ENCODE measurements at places on chromosomes 2 and 18.

GRCh38 chr2:234341306-234341985 is 155.4 kb downstream of the ARL4C start:
- ATAC-seq = no peak

- no peak for ATAC-seq
Measured at GRCh38 chr2:162458240-162458639, 114.3 kb downstream of the GCA start.

DNA sequence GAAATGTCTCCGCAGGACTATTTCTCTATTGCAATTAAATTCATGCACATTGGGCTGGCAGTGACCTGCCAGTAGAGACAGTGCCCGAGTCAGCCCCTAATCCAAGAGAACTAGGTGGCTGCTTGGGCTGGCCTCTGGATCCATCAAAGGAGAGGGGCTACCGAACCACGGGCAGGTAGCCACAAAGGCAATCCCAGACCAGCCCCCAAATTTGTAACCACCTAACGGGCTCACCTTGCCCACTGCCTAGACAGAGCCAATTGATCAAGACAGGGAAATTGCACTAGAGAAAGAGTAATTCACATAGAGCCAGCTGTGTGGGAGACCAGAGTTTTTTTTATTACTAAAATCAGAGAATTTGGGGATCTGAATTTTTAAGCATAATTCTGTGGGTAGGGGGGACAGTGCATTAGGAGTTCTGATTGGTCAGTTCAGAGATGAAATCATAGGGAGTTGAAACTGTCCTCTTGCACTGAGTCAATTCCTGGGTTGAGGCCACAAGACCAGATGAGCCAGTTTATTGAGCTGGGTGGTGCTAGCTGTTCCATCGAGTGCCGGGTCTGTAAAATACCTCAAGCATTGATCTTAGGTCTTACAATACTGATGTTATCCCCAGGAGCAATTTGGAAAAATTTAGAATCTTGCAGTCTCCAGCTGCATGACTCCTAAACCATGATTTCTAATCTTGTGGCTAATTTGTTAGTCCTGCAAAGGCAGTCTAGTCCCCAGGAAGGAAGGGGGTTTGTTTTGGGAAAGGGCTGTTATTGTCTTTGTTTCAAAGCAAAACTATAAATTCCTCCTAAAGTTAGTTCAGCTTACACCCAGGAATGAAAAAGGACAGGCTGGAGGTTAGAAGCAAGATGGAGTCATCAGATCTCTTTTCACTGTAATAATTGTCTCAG is 260.4 kb upstream of the SP5 start:
- ATAC-seq = no peak

GRCh38 chr18:9753846-9754245 is 45.7 kb downstream of the RAB31 start:
- ATAC-seq = no peak

DNA sequence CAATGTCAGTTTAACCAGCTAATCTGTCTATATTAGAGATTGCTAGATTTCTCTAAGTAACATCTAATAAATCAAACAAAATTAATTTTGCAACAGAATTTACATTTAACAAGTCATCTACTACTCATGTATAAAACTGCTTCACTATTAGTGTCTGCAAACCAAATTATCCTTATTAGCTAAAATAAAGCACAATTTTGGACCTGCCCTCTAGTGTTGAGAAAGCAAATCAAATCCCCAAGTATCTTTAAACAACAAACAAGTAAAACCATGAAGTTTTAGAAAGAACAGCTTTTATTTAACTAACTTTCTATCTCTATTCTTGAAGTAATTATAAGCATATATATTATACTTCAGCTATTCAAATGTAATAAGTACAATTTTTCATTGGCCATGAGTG is 113.1 kb upstream of the SP3 start:
- ATAC-seq = no peak

DNA sequence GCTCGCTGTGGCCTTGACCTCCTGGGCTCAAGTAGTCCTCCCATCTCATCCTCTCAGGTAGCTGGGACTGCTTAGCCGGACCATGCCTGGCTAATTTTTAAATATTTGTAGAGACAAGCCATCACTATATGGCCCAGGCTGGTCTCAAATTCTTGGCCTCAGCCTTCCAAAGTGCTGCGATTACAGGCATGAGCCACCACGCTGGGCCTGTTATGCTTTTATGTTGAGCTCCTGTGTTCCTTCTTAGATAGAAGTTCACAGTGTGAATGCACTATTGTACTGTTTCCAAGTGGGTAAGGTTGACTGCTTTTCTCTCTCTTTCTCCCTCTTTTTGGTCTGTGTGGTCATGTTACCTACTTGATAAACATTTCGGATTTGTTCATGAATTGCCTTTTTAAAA is 61.9 kb downstream of the SMCHD1 start:
- no peak for ATAC-seq

DNA sequence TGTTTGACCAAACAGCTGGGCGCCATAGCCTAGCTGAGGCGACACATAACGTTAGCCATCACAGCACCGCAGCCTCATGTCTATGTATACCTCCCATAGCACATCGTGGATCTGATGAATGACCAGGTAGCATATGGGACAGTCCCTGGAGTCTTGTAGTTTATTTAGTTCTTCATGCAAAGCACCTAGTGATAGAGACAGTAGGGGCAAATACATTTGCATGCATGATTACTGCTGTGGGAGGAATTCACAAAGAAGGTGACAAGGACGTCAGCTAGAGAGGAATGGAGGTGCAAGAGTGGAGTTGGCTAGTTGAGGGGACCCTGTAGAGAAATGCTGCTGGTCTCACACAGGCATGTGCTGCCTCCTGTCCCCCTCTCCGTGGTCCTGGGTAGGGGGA is 478.9 kb upstream of the HS6ST1 start:
- no peak for ATAC-seq

DNA sequence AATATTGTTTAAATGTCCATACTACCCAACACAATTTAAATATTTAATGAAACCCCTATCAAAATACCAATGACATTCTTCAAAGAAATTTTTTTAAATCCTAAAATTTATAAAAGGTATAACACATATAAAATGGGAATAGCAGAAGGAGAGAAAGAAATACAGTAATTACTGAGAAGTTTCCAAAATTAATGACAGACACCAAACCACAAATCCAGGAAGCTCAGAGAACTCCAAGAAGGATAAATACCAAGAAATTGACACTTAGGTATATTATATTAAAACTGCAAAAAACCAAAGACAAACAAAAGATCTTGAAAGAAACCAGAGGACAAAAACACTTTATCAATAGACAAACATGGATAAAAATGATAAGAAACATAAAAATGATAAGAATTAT is 101.1 kb downstream of the MEMO1 start:
- ATAC-seq = no peak

- ATAC-seq = no peak
Measured at GRCh38 chr2:152015552-152015951, 83.3 kb downstream of the CACNB4 start.

GRCh38 chr2:133502678-133503077 is 65.6 kb downstream of the NCKAP5 start:
- ATAC-seq = no peak

DNA sequence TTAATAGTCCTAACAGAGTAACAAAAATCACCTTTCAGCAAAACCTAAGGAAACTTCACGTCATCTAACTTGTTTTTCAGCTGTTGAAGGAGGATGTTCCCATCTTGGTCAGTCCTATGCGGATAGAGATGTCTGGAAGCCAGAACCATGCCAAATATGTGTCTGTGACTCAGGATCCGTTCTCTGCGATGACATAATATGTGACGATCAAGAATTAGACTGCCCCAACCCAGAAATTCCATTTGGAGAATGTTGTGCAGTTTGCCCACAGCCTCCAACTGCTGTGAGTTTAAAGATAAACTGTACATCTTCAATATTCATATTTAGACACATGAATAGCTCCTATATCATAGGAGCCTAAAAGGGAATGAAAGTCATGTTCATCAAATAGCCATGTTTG is 10.5 kb downstream of the COL3A1 start:
- ATAC-seq = peak; percentile 70

DNA sequence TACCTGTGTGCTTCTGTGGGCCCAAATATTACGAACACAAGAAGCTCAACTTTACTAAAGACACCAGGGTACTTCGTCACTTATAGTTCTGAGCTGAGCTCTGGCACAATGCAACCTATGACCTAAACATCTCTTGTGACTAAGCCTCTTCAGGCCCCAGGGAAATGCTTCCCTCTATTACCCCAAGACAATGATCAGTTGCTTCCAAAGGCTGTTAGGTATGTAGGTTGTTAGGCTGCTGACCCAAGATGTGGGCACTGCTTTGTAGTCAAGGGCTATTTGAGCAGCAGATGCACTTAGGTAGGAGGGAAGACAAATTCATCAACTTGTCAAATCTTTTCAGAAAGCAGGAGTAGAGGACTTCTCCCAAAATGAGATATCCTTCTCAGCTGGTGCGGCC is 640.1 kb downstream of the EPHA4 start:
- no peak for ATAC-seq

GRCh38 chr2:222451224-222451674 is 26.9 kb downstream of the SGPP2 start:
- ATAC-seq = peak; percentile 40

DNA sequence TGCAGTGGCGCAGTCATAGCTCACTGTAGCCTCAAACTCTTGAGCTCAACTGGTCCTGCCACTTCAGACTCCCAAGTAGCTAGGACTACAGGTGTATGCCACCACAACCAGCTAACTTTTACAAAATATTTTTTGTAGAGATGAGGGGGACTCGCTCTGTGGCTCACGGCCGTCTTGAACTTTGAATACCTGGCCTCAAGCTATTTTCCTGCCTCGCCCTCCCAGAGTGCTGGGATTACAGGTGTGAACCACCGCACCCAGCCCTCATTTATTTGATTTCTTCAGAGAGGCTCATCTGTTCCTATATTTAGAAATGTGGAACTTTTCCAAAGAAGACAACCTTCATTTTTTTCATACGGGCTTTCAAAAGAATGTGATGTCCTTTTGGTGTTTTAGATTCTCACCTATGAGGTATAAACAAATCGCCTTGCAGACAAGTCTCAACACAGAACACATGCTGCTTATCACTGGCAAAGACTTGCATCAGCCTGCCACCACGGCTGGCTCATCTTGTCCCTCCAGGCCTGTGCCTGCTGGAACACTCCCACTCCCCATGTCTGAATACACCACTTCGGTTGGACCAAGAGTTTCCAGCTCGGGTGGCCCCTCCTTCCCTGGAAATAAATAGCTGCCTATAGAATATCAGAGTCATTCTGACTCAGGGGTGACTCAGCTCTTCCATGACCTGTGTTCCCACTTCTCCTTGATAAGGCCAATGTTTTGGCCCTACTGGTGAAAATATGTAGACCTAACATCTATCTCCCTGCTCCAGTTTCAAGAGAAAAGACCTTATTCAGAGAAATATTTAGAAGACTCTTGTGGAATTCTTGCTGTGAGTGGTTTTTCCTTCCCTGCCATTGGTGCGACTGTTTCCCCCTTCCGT is 202.6 kb downstream of the TGIF1 start:
- peak; percentile 96 for ATAC-seq

DNA sequence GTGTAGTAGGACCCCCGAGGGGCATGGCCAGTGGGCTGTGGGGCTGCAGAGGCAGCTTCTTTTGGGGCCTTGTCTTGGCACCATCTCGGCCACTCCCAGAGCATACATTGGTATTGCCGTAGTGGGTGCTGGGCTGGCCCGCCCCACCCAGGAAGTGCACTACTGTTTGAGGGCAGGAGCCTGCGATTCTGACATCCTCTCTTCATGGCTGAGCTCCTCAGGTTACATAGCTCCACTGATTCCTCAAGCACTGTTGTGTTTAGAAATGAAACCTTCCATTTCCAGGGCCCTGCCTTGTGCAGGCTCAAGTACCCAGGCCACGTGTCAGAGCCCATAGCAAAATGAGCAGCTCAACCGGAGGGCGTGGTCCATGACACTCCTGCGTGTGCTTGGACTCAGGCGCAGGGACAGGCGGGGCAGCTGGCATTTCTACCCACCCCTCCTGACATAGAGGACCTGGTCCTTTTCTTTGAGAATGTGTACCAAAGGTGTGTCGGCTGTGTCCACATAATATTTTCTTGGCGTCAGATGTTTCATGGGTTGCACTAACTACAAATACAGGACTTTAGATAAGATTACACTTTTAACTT is 67.9 kb downstream of the DGKD start:
- ATAC-seq = no peak

DNA sequence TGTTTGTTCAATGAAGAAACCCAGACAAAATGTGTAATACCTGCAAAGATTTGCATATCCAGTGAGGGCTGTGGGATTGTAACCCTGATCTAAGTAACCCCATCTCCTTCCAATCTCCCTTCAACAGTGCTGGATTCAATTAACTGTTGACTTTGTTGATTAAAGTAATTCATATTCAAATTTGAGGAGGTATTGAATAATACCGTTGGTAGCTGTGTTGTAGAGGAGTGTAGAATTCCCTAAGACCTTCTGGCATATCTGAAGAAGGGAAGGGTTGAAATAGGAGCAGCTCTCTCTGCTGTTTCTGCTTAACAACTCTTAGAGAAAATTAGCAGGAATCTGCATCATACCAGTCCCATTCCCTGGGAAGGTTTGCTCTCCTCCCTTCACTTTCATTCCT is 28.2 kb downstream of the MAIP1 start:
- ATAC-seq = no peak

DNA sequence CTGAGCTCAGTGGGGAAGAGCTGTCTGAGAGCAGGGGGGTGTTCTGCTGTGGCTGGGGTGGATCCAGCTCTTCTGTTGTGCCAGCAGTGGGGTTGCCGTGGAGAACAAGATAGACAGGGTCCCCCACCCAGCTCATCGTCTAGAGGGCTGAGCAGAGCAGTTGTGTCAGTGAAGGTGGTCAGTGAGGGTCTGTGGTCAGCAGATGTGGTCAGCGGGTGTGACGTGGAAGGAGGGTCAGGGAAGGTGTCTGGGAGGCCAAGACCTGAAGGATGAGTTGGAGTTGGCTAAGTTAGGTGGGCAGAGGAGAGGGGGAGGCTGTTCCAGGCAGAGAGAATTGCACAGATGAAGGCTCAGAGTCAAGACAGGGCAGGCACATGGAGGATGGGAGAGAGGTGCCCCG is 103.1 kb downstream of the DGKD start:
- no peak for ATAC-seq

DNA sequence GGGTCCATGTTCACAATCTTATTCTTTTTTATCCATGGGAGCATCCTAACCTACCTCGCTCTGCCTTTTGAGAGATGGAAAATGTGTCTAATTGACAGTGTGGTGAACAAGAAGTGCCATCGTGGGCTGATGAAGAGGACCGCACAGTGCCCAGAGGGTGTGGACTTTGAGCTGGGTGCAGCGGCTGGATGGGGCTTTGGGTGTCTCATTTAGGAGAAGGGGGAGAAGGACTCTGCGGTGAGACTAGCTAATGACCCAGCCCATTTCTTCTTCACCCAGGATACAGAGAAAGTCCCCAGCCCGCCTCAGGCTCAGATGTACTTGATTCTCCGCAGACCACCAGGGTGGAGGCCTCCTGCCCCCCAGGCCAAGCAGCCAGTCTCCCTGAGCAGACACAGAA is 33.7 kb upstream of the SNTG2 start:
- ATAC-seq = no peak

- ATAC-seq = no peak
Measured at GRCh38 chr2:124967325-124967724, 942.2 kb downstream of the CNTNAP5 start.

DNA sequence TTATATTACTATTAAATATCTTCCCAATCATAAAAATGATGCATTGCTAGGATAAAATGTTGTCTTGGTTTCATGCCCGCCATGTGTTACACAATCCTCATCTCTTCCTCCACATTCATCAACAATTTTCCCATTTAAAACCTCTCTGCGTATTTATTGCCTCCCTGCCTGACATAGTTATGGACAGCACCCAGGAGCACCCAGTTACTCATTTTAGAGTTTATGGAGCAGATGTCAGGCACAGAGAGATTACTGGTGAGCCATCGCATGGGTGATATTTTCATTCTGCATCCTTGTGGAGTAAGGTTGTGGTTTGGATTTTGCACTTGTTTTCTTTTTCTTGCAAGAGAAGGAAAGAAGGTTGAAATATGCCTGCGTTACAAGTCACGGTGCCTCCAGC is 116.7 kb upstream of the NPAS2 start:
- no peak for ATAC-seq
